CD4-positive, alpha-beta T cell (primary cell): ENCODE measurements at places on chromosomes 7 and 10.

DNA sequence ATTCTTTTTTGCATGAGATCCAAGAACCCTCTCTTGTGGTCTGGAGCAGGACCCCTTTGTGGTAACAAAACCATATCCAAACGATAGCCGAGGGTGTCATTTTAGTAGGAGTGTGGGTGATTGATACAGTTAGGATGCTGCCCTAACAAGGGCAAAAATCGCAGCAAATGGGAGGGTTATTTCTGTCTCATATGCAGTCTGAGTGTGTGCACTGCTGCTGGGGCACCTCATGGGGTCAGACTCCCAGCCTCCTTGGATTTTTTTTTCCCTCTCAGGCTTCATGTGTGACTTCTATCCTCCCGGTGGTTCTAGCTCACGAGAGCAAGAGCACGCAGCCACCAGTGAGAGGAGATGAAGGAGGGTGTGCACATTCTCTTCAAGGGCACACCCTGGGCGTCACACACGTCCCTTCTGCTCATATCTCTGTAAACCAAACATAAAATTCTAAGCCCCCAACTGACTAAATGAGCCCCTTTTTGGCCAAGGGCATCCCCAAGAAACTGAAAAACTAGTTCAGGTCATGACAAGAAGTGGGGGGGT is 28.6 kb upstream of the IL15RA start:
- DNase-seq = no peak

DNA sequence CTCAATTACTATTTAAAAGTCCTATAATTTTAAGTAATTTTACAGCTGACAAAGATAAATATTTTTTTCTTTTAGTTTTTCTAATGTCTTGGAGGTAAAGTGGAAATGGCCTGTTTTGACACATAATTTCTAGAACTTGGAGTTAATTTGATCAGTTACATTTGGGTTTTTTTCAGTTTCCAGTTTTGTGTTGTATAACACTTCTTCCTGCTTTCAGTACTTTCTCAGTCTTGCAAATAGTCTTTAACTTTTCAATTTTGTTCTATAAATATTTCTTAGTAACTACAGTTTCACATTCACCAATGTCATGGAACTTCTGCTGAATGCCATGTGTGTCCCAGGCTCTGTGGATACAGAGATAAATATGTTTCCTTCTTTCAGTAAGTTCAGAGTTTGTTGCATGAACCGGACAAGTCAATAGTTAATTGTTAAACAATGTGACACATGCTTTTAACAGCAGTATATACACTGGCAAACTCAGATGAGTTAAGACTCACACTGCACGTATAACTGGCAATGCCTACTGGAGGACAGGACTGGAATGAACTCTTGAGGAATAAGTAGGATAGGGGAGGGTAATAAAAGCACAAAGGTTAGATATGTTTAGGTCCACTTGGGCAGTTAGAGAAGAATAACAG is 4.6 kb downstream of the SHOC2 start:
- DNase-seq = no peak

DNA sequence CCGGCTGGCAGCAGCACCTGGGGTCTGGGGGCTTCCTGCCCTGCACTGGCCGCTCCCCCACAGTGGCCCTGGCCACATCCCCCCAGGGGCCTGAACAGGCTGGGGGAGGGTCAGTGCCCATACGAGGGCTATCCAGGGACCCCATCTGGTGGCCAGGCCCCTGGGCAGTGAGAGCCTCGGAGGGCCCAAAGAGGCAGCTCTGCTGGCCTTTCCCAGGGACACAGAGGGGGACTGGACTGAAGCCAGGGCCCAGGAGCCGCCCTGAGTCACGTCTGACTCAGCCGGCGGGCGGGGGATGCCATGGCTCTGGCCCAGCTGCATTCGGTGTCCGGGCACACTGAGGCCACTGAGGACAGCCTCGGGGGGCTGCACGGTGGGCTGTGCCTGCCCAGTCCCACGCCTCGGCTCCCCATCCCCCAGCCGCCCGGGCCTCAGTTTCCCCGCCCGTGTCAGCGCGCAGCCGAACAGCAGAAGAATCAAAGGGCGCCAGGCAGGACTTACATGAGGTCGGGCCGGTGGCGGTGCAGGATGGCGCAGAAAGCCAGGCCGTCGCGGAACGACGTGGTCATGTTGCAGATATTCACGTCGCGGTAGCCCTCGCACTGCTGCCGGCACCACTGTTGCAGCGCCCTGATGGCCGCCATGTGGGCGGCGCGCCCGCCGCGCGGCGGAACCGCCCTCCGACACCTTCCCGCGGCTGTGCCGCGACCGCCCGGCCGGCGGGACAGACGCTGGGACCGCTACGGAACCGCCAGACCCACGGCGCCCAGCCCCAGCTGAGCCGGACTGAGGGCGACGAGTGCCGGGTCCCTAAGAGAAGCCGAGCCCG is at the start of gene MICALL2:
MICALL2 (minus strand) TSS at position 788 of the 829 bp plus-strand sequence; CDS start at position 644, 144 bp downstream.
- DNase-seq = peak; percentile 72

- no peak for DNase-seq
Measured at GRCh38 chr7:39458061-39458745, 108.0 kb upstream of the YAE1 start.

- no peak for DNase-seq
Measured at GRCh38 chr10:32379950-32380551, 33.1 kb upstream of the EPC1 start.

DNA sequence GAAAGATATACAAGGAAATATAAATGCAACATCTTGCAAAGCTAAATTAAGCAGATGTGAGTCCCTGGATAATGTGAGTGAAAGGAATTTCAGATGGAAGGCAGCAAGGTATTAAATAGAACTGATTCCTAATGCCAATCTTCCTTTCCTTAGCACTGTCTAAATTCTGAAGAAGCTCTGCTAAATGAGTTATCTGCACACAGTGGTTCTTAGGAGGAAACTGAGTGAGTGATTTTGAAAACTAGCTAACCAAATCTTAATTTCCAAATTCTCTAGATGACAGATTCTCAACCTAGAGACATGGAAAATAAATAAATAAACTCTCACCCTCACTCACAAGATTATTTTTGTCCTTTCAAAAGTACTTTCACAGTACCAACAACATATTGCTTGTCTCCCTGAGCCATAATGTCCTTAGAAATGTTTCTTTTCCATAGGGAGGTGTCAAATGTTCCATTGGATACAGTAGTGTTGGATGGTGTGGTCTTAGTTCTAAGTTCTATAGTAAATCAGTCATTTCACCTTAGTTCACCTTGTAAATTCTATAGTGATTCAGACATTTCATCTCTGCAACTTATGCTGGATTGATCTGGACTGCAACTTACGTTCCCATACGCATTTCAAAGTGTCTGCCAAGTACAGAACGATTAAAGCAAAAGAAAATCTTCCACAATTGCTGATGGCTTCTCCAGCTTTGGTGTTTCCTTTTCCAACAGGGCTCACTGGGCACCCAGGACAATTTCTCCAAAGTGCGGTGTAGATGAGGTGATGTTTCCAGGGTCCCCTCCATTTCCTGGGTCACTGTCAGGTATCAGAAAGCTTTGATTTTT is 145.4 kb upstream of the FAM171A1 start:
- DNase-seq = no peak

GRCh38 chr10:71486484-71487114 is 89.9 kb downstream of the CDH23 start:
- peak; percentile 11 for DNase-seq

- DNase-seq = no peak
Measured at GRCh38 chr7:36874041-36874440, 149.7 kb upstream of the AOAH start.

- no peak for DNase-seq
Measured at GRCh38 chr7:149881328-149882247, 7.8 kb downstream of the ATP6V0E2 start.

- DNase-seq = no peak
Measured at GRCh38 chr7:11458736-11459483, 373.1 kb downstream of the THSD7A start.

- no peak for DNase-seq
Measured at GRCh38 chr10:57535306-57535705, 732.4 kb downstream of the IPMK start.

GRCh38 chr7:80312139-80312661 is 177.6 kb downstream of the GNAI1 start:
- peak; percentile 3 for DNase-seq

DNA sequence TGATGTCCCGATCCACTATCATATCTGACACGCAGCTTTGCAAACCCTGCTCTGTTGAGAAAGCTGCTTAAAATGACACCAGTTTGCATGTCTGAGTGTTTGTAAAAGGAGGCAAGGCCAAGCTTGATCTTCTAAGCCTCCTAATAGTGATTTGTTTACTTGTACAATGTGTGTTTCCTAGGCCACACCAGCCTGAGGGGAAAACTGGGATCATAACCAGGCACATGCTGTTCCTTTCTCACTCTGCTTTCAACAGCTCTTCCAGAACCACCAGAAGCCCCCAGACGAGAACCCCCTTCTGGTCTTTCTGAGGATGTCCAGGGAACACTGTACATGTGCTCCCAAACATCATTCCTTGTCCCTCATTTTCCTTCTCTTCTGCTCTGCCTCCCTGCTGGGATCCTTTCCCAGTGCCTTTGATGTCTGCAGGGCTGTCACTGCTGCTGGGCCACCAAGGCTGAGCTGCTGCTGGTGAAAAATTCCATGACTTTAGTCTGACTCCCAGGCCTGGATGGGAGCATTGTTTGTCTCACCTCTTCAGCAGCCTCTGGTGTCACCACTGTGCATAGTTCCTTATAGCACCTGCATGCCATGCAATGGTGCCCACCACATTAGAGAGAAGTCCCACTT is 4.0 kb upstream of the LGI1 start:
- no peak for DNase-seq

GRCh38 chr7:66946545-66946944 is 25.5 kb downstream of the TMEM248 start:
- DNase-seq = no peak

DNA sequence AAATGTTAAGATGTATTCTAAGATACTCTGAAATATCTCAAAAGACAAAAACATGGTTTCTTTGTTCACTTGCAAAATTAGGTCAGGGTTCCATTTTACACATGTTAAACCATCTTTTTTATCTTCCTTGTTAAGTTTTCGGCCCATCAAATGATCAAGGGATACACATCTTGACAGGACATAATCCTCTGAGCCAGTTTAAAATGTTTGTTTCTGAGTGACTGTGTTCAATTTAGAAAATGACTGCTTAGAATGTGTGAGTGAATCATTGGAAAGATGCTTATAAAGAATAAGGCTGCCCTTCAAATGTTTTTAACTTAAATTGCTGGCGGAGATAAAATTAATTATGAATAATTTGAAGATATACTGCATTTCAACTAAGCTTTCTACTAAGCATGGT is 95.9 kb upstream of the SLC26A5 start:
- no peak for DNase-seq

DNA sequence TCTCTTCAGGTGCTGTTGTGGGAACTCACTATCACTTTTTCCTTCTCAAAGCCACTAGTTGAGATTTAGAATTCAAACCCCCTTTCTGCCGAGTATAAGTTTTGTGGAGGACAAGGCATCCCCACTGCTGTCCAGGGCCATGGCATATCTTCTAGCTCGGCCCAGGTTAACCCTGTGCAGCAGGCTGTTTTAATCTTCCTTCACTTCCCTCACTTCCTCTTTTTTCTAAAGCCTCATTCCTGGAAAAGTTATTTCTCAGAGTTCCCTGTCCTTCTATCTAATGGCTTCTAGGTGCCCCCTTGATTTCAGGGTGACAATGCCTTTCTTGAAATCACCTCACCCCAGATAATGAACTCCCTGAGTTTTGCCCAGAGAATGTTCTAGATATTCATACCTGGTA is 222.3 kb downstream of the SNX10 start:
- DNase-seq = no peak

DNA sequence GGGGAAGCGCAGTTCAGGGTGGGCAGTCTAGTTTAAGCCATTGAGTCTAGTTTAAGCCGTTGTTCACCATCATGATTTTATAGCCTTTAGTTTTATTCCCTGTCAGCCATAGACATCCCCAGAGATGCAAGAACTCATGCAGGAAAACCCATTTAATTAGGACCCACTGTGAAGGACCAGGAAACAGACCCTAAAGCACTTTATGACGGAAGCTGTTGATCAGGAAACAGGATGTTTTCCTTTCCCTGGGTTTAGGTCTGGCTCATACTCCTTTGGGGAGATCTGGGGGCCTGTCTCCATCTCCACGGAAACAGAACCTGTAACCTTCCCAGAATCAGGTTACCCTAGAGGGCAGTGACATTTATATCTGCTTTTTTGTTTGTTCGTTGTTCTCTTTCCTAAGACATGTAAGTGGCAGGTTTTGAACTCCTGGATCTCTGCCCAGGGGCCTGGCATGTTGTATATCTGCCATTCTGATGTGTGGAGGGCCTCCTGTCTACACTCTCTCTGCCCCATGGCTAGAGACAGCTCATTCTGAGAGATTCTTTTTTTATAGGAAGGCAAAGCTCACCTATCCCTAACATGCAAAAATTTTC is 657.2 kb upstream of the GALNT17 start:
- DNase-seq = no peak

GRCh38 chr10:10629512-10629911 is 388.2 kb upstream of the CELF2 start:
- no peak for DNase-seq

DNA sequence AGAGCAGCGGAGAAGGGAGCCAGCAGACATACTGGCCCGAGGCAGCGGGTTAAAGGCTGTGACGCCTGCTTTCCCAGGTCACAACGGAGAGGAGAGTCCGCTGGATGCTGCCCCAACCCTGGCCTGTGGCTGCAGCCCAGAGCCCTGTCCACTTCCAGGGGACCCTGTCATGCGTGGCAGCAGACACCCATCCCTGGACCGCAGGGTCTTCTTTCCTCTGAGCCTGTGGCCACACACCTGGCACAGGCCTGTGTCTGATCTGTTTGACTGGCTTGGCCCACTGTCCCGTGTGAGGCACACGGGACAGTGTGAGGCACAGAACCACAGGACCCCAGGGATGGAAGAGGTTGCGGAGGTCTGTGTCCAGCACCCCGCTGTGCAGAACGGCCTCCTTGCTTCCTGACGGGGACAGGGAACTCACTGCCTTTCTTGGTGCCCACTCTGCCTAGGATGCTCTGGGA is 42.4 kb downstream of the INSIG1 start:
- no peak for DNase-seq

- DNase-seq = no peak
Measured at GRCh38 chr10:17665747-17666146, 21.8 kb downstream of the STAM start.

DNA sequence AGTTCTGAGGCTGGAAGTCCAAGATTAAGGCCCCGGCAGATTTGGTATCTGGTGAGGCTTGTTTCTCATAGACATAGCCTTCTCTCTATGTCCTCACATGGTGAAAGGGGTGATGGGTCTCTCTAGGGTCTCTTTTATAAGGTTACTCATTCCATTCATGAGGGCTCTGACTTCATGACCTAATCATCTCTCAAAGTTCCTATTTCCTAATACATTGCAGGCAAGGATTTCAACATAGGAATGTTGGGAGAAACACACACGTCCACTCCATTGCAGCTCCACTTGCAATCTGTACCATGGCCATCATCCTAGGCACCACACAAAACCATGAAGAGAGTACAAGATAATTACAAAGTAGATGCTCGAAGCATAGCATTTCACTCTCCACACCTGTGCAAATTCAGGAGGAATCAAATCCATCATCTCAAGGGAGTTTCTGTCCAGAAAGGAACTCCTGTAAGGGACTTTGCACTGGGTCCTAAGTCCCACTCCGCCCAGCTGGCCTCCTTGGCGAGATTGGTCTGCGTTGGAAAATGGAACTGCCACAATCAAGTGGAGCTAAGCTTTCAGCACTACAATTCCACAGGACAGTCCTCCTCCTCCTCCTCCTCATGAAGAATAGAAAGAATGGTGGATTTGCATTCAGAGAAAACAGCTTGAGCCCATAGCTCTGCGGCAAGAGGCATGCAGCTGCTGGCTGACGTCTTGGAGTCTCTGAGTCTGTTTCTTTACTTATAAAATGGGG is 8.8 kb downstream of the DDC start:
- DNase-seq = no peak

- DNase-seq = no peak
Measured at GRCh38 chr7:31648880-31649279, 38.1 kb upstream of the PPP1R17 start.

GRCh38 chr7:12731214-12731656 is 43.8 kb downstream of the ARL4A start:
- DNase-seq = peak; percentile 4
